Liver (tissue), 10 donors: ENCODE measurements at places on chromosomes 16 and 17.

- no peak for DNase-seq
Measured at GRCh38 chr16:8832717-8833105, 35.1 kb downstream of the PMM2 start.

DNA sequence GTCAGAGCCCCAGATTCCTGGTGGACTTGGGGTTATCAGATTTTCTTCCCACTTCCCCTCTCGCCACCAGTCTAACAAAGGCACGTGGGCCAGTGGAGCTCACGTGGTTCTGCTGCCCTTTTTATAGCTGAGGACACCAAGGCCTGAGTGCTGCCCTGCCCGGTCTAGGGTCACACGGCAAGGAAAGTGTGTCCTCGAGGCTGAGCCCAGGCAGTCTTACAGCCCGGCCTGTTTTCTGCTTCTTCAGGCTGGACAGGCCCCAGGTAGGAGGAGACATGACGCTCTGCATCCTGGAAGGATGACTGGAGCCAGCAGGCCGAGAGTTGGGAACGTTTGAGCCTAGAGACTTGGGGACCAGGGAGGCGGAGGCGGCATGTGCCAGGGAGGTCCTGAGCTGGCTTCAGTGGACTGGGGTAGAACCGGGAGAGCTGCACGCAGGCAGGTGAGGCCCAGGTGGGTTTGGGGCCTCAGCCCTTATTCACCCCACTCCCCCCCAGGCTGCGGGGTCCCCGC lies 3.5 kb downstream of the CTRB1 start:
- no peak for DNase-seq

DNA sequence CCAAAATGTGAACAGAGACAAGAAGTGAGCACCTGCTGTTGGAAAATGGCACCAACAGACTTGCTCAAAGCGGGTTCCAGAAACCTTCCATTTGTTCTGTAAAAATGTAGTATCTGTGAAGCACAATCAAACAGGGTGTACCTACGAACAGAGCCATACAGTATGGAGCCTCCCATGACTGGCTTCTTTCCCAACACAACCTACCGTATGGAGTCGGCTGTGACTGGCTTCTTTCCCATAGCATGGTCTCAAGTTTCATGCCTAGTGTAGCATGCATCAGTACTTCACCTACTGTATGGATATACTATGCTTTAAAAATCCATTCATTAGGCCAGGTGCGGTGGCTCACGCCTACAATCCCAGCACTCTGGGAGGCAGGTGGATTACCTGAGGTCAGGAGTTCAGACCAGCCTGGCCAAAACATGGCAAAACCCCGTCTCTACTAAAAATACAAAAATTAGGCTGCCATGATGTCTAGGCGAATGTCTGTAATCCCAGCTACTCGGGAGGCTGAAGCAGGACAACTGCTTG lies 26.2 kb downstream of the YWHAE start:
- DNase-seq, result no peak

- no peak for DNase-seq
Measured at GRCh38 chr17:79365836-79366770, 244.7 kb downstream of the RBFOX3 start.

GRCh38 chr16:77033516-77033915 lies 157.5 kb upstream of the MON1B start:
- no peak for DNase-seq

DNA sequence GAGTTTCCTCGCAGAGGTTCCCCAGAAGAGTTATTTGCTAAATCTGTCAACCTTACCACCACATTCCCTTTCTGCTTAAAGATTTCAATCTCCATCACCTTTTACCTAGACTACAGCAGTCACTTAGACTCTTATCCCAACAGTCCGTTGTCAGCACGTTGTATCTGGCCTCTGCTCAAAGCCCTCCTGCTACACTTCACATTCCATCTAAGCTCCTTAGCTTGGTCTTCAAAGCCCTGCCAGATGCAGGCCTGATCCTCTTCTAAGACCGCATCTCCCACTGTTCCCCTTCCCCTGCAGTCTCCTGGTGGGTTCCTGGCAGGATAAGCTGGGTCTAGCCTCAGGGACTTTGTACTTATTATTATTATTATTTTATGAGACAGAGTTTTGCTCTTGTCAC lies 10.3 kb upstream of the SRCAP start:
- no peak for DNase-seq

DNA sequence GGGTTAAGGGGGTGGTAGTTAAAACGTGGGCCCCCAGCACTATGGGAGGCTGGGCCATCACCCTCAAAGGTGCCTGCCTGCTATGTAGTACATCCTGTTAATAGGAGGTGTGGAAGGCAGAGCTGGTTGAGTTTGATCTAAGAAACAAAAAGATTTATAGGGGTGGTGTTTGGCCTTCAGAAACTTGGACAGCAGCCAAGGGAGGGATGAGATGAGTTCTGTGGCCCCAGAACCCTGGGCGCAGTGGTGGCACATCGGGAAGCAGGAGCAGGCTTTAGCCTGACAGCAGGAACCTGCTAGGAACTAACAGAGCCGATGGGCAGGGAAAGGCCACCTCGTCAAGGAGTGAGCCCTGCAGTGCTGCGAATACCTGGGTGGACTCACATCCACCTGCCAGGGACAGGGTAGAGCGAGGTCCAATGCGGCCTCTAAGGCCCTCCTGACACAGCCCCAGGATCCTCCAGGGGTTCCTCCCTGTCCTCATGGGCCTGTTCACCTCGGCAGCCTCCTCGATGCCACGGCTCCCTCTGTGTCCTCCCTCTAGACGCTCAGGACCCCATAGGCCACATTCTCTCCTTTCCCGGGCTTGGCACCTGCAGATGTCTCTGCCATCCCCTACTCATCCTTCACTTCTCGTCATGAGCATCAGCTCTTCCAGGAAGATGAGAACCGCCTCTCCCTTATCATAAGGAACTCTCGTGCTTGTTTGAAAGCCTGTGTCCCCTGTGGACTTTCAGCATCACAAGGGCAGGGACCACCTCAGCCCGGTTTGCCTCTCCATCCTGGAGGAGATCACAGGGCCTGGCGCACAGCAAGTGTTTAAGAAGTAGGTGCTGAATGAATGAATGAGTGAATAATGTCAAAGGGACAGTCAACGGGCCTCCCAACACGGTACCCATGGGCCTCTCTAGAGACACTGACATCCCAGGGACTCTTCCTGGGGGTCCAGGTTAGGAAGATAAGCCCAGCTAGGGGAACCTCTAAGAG lies 103.5 kb upstream of the TNRC6C start:
- DNase-seq, result no peak

- no peak for DNase-seq
Measured at GRCh38 chr16:89090669-89091426, 2.8 kb upstream of the ACSF3 start.

GRCh38 chr16:6209355-6209930 lies 1111.8 kb upstream of the EEF2KMT start:
- DNase-seq, result no peak

GRCh38 chr16:11672206-11673090 lies 4.2 kb downstream of the SNN start:
- no peak for DNase-seq

DNA sequence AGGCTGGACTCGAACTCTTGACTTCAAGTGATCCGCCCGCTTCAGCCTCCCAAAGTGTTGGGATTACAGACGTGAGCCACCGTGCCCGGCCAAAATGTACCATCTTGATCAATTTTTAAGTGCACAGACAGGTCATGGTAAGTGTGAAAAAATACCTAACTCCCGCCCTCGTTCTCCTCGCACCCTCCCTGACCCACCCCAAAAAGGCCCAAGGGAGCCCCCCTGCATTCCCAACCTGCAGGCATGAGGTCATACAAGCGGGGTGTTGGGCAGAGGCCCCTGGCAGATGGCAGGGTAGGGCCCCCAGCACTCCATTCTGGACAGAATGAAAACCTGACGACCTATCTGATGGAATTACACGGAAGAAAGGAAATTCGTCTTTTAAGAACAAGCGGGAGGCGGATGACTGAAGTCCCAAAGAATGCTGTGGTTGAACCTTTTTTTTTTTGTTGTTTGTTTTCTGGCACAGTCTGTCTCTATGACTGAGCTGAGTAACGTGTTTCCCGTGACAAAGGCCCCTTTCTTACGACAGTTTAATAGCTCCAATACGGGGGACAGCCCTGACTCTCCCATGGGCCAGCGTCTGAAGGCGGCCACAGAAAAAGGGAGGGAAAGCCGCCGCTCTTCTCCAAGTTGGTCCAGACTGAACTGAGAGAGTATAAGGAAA lies 376.4 kb downstream of the SLC39A11 start:
- no peak for DNase-seq

- DNase-seq, result no peak
Measured at GRCh38 chr17:16649585-16649984, 4.1 kb downstream of the ZNF624 start.

- DNase-seq, result peak; percentile 66
Measured at GRCh38 chr17:7716901-7717755, at the start of gene DNAH2. DNAH2 (plus strand) TSS chr17:7717744; CDS start chr17:7719735, 1,991 bp downstream.

- DNase-seq, result no peak
Measured at GRCh38 chr16:85950136-85950918, 51.4 kb downstream of the IRF8 start.

- no peak for DNase-seq
Measured at GRCh38 chr17:68783861-68784260, 171.3 kb downstream of the ABCA8 start.

GRCh38 chr16:83539736-83540490 lies 267.9 kb upstream of the HSBP1 start:
- no peak for DNase-seq

GRCh38 chr17:37476431-37477120 lies 13.1 kb upstream of the DUSP14 start:
- DNase-seq, result no peak

DNA sequence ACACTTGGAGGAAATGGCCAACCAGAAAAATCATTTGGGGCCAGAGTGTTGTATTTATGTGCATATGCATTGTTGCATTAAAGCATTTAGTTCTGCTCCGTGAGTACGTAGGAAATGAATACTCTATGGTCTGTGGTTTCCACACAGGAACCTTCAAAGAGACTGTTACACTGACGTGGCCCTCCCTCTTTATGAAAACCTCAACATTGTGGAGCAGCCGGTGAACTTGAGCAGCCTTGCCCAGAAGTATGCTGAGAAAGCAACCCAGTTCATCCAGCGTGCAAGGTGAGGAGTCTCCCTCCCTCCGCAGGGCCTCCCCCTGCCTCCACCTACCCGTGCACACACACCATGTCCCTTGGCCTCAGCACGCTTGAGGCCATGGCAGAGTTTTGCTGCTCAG lies 65.2 kb downstream of the ARSG start:
- DNase-seq, result no peak

- no peak for DNase-seq
Measured at GRCh38 chr17:57527221-57528057, 217.7 kb downstream of the CCDC182 start.

DNA sequence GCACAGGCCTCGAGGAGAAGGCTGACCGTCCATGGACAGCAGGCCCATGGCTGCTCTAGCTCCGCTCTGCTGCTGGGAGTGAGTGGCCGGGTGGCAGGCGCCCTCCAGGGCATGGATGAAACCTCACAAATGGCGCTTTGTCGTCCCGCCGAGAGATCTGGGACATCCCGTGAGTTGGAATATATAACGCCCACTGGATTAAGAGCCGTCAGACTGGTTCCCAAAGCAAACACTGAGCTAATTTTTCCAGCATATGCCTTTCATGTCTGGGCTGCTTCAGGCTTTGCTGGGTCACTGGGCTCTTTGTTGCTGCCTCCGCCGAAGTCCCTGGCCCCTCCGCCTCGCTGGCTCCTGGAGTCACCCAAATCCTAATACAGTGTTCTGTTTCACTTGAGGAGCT lies 266.3 kb downstream of the FOXL1 start:
- DNase-seq, result no peak

DNA sequence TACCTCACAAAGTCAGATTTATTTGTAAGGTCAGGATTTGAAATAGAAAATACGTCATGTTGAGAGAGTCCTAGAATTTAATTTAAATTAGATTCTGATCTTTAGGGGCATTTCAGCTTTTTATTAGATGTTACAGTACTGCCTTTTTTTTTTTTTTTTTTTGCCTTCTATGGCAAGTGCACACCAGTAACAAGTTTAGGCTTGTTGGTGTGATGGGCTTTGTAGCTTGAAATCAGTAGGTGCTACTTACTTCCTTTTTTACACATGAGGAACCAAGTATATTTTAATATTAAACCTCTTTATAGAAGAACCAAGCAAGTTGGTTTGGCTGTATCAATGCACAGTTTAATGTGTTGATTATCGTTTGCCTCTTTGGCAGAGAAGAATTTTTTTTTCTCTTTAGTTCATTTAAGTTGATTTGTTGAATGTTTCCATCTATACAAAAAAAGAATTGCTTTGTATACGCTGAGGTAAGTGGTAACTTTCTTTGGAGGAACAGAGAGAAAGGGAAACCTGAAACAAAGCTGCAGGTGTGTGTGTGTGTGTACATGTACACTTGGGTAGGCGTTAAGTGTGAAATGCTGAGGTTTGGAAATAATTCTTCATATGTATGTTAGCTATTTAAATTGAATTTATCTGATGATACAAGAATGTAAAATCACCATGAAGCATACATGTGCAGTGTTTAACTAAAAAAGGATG lies 15.7 kb downstream of the RBL2 start:
- DNase-seq, result no peak

DNA sequence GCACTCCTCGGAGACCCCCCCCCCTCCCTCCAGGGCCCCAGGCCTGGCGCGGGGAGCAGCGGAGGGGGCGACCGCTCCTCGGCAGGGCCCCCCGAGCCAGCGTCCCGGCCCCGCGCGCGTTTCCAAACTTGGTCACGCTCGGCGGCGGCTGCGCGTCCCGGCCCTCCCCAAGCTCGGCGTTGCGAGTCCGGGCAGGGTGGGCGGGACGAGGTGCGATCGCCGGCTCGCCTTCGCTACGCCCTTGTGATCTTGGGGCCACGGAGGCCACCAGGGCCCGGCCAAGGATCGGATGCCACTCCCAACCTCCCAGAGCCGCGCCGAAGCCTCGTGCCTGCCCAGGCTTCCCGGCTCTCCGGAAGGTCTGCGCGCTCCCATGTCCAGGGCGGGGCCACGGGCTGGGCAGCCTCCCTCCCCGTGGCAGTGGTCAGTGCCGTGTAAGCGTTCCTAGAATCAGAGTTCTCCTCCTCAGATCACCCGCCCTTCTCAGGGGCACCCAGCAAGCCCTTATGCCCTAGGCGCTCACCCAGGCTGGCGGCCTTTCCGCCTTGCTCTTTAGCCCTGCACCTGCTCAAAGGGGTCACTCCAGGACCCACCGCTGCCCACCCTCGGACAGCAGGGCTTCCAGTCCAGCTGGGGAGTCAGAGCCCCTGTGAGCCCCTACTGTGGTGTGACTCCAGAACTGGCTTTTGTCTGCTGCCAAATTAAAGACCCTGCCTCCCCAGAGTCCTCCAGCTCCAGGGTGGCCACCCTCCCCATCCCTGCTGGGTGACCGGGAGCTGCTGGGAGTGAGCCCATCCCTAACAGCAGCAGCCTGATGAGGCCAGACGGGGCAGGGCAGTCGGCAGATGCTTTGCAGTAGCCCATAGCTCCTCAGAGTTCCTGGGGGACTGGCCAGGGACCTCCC lies 12.2 kb upstream of the MRPS23 start:
- DNase-seq, result no peak

DNA sequence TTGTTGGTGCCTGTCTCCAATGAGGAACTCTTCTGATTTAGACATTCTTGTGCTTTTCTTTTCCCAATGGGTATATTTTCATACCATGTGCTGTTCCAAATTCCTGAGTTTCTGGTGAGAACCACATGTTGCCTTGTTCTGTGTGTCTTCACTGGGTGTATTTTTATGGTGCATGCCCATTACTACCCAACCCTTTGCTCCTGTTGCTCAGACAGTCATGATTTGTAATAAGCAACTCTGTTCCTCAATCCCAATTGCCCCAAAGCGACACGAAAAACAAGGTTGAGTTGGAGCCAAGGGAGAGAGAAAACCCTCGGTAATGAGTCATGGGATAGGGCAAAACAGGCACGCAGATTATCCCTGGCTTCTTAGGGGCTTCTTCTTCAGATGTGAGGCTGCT lies 101.8 kb downstream of the ABCA8 start:
- DNase-seq, result no peak
